HCT116 (cell line): ENCODE measurements at places on chromosomes 1 and 21. TPM values are rescaled to one million over a fixed set of nuclear protein-coding genes. Genes with fewer than 3 reads are reported as not detected.

DNA sequence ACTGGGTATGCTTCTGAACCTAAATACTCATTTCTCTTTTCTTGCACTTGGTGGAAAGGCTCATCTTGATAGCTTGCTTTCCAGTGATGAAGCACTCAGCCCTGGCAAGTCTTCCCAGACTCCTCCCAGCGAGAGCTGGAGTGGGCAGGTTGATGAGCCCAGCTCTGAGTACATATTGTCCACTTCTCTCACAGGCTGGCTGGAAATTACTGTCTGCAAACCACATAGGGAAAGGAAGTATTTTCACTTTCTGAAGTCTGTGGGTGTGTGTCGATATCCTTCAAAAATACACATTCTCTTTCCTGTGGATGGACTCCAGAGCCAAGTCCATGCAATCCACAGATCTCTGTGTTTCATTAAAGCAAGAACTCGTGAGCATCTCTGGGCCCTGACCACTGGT lies 38.7 kb upstream of the CNTN2 start:
- no peak for DNase-seq
- no peaks in the 10 kb centered on the region for H3K36me3 ChIP-seq
- no peaks in the 10 kb centered on the region for H3K4me1 ChIP-seq
- no peak overlapping the region for H3K27ac ChIP-seq

GRCh38 chr1:30545365-30545764 lies 178.0 kb downstream of the MATN1 start:
- no peaks in the 10 kb centered on the region for H3K27me3 ChIP-seq
- H3K27ac ChIP-seq: no peak overlapping the region
- no peak overlapping the region for H3K4me3 ChIP-seq
- H3K4me1 ChIP-seq: no peaks in the 10 kb centered on the region

DNA sequence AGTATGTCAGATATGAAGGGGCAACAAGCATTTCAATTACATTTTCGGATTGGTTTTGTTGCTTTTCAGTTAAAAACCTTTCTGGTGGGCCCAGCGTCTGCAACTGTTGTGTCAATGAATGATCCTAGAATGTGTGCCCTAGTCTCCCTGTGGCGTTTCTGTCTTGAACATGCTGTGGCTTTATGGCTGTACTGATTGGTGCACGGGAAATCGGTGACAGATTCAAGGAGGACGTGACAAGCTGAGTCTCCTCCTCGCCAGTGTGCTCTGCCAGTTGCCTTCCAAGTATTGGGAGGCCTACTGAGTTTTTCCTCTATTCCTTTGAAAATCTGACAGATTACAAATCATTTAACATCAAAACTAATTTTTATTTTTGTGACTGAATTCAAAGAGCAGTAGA lies 127.6 kb downstream of the ZP4 start:
- no peak overlapping the region for H3K27ac ChIP-seq
- H3K27me3 ChIP-seq: no peaks in the 10 kb centered on the region
- DNase-seq: no peak
- H3K4me1 ChIP-seq: no peaks in the 10 kb centered on the region
- no peaks in the 10 kb centered on the region for H3K36me3 ChIP-seq
- no peak overlapping the region for H3K4me3 ChIP-seq

The SRGAP2B gene
- 31.2 TPM for total RNA-seq

The ALPL gene
- total RNA-seq: 0.61 TPM

The GIPC2 gene
- 0.07 TPM for total RNA-seq

The HTR6 gene
- total RNA-seq: 0.57 TPM
